ENCODE measurements at places on chromosomes 6 and 20.

DNA sequence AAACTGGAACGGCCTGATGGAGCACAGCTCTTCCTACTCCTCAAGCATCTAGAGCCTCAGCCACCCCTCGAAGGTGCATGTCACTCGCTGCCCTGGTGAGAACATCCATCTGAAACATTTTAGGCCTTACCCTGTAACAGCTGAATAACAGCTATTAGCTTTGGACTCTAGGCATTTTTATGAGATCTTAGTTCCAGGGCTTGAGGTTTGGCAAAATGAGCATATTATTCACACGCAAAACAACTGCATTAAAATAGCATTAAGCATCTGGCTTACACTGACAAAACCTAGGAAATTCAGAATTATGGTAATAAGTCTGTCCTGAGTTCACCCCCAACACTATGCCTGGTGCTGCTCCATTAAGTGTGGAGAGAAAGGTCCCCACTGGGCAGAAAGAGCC, 56.1 kb downstream of the ADAT2 start:
- no peak overlapping the region for H3K4me3 ChIP-seq
- no peak overlapping the region for H3K27ac ChIP-seq
- H3K36me3 ChIP-seq = no peaks in the 10 kb centered on the region

DNA sequence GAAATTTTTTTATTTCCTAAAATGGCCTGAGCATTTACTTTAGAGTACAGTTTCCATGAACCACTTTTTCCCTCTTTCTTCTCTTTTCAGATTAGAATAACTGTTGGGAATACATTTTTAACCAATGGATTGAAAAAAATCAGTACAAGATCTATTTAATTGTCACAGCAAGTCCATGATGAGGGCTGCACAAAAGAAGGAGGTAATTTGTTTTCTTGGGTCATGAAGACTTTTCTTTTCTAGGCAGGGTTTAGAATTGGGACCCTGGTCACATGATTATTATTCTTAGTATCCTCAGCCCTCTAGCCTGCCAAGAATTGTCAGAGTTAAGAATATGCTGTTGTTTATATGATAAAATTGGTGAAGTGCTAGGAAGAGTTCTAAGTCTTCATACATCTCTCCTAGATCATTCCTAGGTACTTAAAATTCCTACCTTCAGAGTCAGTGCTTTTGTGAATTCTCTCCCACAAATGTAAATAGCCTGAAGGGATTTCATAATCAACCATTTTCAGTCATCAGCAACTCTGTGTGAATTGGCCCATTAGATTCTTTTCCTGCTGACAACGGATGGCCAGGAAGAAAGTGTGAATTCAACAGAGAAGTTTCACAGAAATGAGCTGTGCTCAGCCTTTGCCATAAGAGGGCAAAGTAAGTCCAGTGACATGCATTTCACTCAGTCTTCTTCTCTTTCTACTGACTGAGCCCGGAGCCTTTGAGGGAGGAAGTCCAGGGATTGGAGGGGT, 32.4 kb upstream of the TPBG start:
- no peaks in the 10 kb centered on the region for H3K4me1 ChIP-seq
- H3K36me3 ChIP-seq = no peaks in the 10 kb centered on the region
- DNase-seq = peak; percentile 49
- H3K27me3 ChIP-seq = no peaks in the 10 kb centered on the region
- no peak overlapping the region for H3K27ac ChIP-seq

GRCh38 chr6:71478834-71479541, 190.4 kb downstream of the OGFRL1 start:
- H3K36me3 ChIP-seq = no peaks in the 10 kb centered on the region
- peak; percentile 98 for DNase-seq
- H3K27ac ChIP-seq = peak overlapping the region; percentile 88
- H3K27me3 ChIP-seq = no peaks in the 10 kb centered on the region
- peak overlapping the region; percentile 19 for H3K4me3 ChIP-seq
- peaks cover 30% of the 10 kb centered on the region for H3K4me1 ChIP-seq

DNA sequence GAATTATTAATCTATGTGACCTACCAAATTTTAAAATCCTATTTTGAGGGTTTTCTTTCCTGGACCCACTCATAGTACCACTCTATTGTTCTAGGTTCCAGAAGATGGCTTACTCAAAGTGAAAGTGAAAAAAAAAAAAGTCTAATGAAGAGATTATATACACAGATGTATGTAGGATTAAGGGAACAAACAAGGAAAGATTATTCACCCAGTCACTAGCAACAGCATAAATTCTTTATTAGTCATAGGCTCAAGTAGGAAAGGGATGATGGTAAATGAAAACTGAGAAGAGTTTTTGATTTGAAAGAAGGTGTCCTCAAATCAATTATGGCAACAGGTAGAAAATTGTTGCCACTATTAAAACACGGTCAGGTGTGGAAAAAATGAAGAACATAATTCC, 923.7 kb downstream of the TBC1D32 start:
- H3K4me3 ChIP-seq = no peak overlapping the region
- no peak overlapping the region for H3K27ac ChIP-seq
- no peak for DNase-seq
- H3K36me3 ChIP-seq = no peaks in the 10 kb centered on the region

DNA sequence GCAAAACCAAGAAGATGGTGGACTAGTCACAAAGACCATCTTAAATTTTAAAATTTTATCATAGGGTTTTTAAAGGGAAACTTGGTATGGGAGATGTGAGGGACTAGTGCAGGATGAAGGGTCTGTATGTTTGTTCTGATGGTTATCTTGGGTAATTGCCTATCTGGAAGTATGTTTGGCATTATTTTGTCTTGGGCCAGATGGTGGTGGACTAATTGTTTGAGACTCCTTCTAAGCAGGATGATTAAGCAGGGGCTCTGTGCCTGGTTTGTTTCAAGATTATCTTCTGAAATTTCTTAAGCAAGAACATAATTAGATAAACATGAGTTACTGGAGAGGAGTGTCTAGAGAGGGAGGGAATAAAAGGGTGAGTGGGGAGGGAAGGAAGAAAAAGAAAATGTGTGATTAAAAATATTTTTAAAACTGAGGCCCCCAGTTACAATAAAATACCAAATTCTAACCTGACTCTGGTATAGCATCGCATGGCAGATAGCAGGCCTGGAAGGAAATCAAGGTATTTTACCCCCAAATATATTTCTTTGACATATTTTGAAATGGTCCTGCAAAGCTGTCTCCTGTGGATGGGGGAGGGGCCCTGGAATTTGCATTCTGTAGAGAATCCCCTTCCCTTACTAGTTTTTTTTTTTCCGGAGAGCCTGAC, 49.9 kb upstream of the FAM184A start:
- peaks cover 14% of the 10 kb centered on the region for H3K4me1 ChIP-seq
- DNase-seq = no peak
- no peak overlapping the region for H3K27ac ChIP-seq
- H3K4me3 ChIP-seq = no peak overlapping the region
- no peaks in the 10 kb centered on the region for H3K36me3 ChIP-seq
- no peaks in the 10 kb centered on the region for H3K27me3 ChIP-seq

GRCh38 chr6:74581681-74582080, 624.2 kb downstream of the COL12A1 start:
- DNase-seq = no peak
- H3K27ac ChIP-seq = no peak overlapping the region
- H3K36me3 ChIP-seq = no peaks in the 10 kb centered on the region
- H3K4me1 ChIP-seq = peaks cover 18% of the 10 kb centered on the region
- no peaks in the 10 kb centered on the region for H3K27me3 ChIP-seq
- no peak overlapping the region for H3K4me3 ChIP-seq

DNA sequence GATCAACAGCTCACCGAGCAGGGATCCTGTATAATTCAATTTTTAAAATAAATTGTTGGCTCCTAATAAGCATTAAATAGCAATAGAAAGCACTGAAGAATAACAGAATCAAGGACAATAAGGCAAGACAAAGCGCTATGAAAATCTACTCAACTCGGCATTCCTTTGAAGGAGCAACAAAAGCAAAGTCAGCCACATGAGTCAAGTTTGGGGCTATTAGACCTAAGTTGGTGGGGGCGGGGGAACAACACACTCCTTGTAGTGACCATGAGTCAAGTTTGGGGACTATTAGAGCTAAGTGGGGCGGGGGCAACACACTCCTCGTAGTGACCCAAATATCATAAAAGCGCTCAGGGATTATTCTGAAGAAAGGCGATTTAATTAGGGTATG, 120.0 kb downstream of the FOXC1 start:
- no peak overlapping the region for H3K27ac ChIP-seq
- H3K27me3 ChIP-seq = no peaks in the 10 kb centered on the region
- peaks cover 8% of the 10 kb centered on the region for H3K4me1 ChIP-seq
- DNase-seq = peak; percentile 11
- no peaks in the 10 kb centered on the region for H3K36me3 ChIP-seq
- H3K4me3 ChIP-seq = no peak overlapping the region

DNA sequence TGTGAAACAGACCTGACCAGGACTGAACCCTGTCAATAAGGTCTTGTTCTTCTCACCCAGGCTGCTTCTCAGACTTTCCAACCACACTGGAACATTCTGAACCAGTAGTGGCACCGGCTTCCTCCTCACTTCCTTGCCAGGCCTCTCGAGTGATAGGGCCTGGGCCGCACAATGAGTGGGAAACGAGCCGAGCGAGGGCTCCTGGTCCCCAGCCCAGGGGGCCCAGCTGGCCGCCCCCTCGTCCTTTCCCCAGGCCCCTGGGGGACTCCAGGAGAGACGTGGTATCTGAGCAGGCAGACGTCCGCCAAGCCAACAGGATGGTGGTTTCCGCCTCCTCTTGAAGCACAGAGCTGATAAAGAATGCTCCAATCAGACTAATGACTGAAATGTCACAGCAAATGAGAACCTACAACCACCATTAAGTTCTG, 117.9 kb downstream of the GMDS start:
- no peaks in the 10 kb centered on the region for H3K36me3 ChIP-seq
- H3K4me3 ChIP-seq = no peak overlapping the region
- H3K27ac ChIP-seq = no peak overlapping the region

DNA sequence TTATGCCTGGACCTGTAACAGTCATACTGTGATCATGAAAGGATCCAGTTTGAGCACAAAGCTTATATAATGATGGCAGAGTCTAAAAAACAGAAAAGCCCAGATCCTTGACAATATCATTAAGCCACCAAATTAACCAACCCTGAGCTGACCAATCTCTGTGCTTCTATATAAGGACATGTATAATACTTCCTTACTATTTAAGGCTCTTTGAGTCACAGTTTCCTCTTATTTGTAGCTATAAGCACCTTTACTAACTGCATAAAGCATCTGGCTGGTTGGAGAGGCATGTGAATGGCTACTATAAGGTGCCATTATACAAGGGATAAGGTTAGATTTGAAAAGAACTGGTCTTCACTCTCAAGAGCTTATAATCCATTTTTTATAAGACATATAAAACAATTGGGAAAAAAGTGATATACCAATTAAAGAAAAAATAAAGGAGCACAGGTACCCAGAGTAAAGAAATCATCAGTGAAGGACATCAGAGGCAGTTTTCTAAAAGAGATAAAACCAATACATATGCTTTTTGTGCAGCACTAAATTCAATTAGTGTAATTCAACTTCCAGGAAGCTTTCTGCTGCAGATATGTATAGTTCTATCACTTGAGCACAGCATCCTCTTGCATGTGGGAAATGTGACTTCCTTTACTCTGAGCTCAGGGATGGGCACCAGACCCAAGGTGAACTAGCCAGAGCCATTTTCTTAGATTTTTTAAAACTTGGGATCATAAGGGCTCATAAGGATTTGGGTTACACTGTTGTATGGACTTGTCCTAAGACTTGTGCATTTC, 121.0 kb downstream of the BTBD9 start:
- H3K27ac ChIP-seq = no peak overlapping the region
- H3K27me3 ChIP-seq = no peaks in the 10 kb centered on the region
- no peak overlapping the region for H3K4me3 ChIP-seq
- H3K36me3 ChIP-seq = no peaks in the 10 kb centered on the region
- no peak for DNase-seq

DNA sequence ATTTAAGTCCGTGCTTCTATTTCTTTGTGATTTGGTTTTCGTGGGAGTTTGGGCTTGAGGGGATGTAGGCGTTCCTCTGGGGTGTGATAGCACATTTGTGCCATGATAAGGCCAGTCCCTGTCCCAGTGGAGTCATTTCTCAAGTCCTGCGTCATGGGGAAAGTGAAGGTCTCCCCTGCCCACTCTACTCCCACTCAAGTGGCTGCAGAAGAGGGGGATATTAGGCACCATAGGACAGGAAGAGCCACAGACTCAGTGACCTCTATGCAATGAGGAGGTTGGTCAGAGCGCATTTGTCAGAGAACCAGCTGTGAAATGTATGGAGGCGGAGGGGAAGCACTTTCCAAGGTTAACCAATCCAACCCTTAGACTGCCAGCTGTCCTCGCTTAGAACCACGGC, 51.9 kb upstream of the EDN1 start:
- no peaks in the 10 kb centered on the region for H3K27me3 ChIP-seq
- no peaks in the 10 kb centered on the region for H3K36me3 ChIP-seq
- no peak overlapping the region for H3K27ac ChIP-seq
- DNase-seq = no peak

DNA sequence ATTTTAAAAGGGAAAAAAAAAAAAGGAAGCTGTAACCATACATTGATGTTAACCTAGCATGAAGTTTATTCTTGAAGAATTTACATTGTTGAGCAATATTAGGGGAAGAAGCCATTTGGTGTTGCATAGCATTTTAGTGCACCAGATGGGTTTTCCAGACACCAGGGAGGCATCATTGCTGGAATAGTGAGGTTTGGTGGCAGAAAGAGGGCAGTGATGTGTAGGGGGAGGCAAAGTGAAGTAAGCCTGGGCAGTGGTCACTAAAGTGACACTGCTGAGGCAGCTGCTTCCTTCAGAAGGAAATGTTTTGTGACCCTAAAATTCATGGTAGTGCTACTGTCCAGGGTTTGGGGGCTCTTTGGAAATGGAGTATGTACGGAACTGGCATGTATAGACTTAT, 2.6 kb downstream of the TOMM6 start:
- H3K27me3 ChIP-seq = no peaks in the 10 kb centered on the region
- H3K36me3 ChIP-seq = peaks cover 31% of the 10 kb centered on the region
- H3K27ac ChIP-seq = no peak overlapping the region
- no peak for DNase-seq

DNA sequence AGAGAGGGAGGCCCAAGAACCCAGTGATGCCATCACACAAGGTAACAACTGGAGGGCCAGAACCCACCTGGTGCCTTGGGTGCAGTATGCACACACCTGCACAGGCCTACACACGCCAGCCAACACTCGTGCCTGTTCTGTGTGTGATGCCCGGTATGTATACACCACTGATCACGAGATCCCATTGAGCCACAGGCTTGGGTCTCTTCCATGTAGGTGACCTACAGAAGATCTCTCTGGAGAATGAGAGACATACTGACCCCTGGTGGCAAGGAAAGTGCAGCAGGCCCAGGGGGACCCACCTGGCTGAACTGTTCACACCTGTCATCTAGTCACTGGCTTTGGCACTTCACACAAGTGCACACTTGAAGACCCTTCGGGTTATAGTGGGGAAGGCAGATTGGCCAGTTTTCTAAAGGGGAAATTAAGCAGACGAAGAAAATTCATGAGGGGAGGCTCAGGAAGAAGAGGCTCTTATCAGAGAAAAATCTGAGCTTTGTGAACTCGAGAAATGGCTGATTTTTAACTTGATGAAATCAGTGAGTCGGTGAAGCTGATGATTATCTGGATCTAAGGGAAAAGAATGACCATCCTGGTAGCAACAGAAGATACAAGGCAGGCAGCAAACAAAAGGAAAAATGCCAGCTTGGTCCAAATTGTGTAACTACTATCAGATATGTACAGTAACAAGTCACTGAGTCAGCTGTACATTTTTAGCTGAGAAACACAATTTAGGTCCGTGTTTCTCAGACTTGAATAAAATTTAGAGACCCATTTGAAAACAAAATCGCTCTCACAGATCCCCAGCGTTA, 69.1 kb upstream of the PBOV1 start:
- peaks cover 17% of the 10 kb centered on the region for H3K4me1 ChIP-seq
- DNase-seq = peak; percentile 21
- H3K36me3 ChIP-seq = no peaks in the 10 kb centered on the region

- peak overlapping the region; percentile 75 for H3K27ac ChIP-seq
- peak overlapping the region; percentile 11 for H3K4me3 ChIP-seq
- no peaks in the 10 kb centered on the region for H3K27me3 ChIP-seq
- peak; percentile 97 for DNase-seq
- H3K4me1 ChIP-seq = peaks cover 34% of the 10 kb centered on the region
Measured at GRCh38 chr6:155188707-155189496, 74.9 kb upstream of the CLDN20 start.

Data from astrocyte (in vitro differentiated cells and primary cell).